ENCODE measurements at places on chromosomes 6 and 20.

- no peak for DNase-seq
Observed at GRCh38 chr6:6968357-6968730, 139.4 kb upstream of the RREB1 start.

DNA sequence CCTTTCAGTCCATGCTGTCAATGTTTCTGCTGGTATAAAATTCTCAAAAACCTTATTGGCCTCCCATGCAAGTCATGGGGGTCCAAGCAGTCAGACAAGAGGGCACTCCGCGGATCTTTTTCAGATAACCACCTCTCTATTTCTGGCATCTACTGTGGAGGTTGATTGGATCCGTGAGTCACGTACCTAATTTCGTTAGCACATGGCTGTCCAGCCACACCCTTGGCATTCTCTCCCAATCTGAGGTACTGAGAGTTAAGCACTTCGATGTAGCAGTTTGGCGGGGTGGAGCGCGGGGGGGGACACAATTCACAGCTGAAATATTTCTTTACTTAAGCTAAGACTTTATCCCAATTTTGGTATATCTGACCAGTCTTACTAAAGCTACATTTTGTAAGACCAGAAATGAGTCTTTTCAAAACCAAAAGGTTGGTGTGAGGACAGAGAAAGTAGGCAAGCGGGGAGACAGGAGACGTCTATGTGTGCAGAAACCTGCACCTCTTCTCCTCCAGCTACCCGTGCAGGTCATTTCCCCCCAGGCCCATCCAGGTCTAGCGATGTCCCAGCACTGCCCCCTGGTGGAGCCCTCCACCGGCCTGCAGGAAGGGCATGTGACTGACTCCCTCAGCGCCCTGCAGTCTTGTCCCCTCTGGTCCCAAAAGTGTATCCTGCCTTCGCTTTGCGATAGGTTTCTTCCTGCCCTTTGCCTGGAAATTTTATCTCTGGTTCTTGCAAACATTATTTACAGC lies 113.1 kb downstream of the ADAT2 start:
- DNase-seq = peak; percentile 56

- no peak for DNase-seq
Observed at GRCh38 chr20:36684747-36685146, 38.8 kb upstream of the SLA2 start.

DNA sequence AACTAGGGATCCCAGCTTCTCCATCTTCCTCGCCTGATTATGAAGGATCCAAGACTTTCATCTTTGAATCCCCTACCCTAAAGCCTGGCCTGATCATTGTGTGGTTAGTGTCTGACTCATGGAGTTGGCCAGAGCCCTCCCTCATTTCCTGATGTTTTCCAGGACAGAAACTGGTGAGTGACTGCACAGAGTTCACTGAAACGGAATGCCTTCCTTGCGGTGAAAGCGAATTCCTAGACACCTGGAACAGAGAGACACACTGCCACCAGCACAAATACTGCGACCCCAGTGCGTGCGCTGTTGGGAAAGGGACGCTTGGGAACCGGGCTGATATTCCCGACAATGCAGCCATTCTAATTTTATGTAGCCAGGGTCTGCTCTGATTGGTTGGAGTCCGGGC lies 4.0 kb downstream of the CD40 start:
- DNase-seq = no peak

DNA sequence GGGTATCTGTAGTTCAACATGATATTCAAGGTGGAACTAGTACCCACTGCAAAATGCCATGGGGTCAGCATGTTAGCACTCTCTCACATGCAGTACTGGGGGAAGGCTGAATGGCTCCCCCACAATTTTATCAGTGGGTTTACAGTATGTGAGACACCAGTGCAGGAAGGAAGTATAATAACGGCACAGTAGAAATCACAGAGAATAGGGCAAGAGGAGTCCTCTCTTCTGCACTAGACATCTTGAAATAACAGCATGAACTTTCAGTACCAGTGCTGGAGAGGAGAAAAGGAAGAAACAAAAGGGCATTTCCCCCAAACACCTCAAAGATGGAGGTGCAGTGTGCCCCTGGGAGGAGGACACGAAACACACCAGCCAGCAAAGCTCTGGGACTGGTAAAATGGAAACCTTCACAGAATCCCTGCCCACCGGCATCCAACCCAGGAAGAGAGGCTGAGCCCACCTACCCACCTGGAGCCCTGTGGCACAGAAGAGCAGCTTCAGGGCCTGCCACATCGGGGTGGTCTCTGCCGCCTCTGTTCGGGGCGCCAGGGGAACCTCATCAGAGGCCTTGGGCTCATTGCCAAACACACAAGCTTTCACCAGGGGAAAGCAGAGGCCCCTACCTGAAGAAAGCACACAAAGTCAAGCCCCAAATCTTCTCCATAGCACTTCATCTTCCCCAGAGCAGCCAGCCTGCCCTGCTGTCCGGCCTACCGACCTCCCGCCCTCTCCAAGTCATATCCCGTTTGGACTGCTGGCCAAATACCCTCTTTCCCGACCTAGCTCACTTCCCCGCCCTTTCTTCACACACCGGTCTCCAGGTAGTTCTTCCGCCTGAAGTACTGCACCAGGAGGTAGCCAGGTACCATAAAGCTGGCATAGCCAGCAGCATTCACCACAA lies 1.2 kb downstream of the SLC35B2 start:
- DNase-seq = no peak

GRCh38 chr20:38601216-38602184 lies at the start of gene ARHGAP40:
Gene ARHGAP40 (plus strand): TSS chr20:38601809.
- DNase-seq = peak; percentile 19

- no peak for DNase-seq
Observed at GRCh38 chr6:134281388-134281787, 36.5 kb downstream of the SGK1 start.

DNA sequence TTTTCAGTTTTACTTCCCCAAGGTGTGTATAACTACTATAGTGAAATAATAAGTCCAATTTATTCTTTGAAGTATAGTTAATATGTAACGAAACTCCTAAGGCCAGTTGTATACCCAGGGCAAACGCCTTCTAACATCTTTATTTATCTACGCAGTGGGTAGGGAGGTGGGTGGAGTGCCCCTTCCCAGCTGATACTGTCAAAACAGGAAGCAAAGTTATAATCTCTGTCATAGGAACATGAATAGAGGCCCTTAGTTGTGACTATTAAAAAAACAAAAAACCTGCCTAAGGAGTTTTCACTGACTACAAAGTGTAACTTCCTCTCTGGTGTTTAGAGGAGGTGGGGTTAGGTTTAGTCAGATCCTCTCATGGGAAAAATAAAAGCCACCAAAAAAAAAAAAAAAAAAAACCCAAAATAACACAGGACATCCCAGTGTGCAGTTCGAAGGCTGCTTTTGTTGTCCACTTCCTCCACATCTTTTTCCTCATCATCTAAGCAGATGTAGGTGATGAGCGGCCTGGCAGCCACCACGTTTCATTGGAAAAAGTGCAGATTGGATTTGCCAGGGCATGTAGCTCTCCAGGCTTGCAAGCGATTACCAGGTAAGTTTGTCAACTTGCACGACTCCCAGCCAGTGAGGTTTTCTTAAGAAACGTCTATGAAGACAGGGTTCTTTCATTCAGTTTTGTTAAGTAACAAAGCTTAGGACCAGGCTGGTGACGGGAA lies 58.7 kb downstream of the UTRN start:
- no peak for DNase-seq

GRCh38 chr20:49538950-49539349 lies 29.0 kb downstream of the PTGIS start:
- DNase-seq = no peak

DNA sequence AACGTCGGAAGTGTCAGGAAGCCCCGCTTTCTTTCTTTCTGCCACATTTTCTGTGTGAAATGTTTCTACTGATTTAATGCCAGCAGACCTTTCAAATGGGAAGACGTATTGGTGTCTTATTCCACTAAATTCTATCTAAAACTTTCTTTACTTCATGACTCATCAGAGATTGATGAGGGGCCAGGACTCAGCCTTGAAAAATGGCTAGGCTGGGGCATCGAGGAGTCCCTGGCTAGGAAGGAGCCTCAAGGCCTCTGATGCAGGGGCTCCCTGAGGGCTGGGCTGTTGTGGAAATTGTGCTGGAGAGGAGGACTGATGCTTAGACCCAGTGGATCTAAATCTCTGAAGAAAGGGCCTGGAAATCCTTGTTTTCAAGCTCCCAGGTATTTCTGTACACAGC lies 192.8 kb upstream of the PDE10A start:
- no peak for DNase-seq

- DNase-seq = no peak
Observed at GRCh38 chr6:77389402-77389801, 73.9 kb downstream of the HTR1B start.

DNA sequence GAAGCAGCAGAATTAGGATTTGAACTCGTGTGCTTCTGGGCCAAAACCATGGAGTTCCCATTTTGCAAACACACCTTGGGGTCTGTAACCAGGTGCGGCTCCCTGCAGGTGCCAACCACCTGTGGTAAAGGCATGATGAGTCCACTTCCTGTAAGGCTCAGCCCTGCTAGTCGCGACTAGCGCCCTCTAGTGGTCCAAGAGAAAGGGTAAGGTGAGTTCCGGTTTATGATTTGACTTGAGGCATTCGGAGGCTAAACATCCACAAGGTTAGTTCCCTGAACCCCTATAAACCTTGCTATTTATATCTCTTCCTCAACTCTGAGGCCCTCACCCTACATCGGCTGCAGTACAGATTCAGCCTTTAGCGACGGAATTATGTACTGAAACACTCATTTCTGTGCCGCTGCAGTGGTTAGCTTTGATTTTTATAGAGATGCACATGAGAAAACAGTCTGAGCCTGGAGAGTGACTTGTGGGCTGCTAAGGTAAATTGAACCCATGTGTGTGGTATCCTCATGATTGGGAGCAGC lies 173.4 kb downstream of the PLCB1 start:
- peak; percentile 44 for DNase-seq

GRCh38 chr20:59825563-59825920 lies 107.9 kb downstream of the SYCP2 start:
- DNase-seq = no peak

- DNase-seq = no peak
Observed at GRCh38 chr20:62391165-62392076, 4.5 kb downstream of the RPS21 start.

DNA sequence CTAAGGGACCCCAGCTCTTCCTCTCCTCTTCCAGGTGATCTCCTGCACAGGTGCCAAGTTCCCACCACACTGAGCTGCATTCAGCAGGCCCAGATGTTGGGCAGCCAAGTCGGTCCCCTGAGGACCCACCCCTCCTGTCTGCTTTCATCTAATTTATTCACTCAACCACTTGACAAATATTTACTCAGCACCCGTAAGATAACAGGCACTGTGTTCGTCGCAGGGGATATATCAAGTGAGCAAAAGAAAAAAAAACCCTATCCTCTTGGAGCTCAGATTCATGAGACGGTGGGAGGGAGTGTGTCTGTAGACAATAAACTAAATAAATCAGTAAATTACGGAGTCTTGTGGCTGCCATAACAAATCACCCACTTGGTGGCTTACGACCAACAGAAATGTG lies 143.6 kb downstream of the MRPL14 start:
- no peak for DNase-seq
